Esophagus mucosa (tissue), 1 donor: ENCODE measurements at places on chromosomes 6 and 20.
A peak's percentile ranks its signal among the peaks of the same experiment; 100 is the strongest.

GRCh38 chr6:75850026-75850833 lies 101.2 kb downstream of the MYO6 start:
- no peak for ATAC-seq

DNA sequence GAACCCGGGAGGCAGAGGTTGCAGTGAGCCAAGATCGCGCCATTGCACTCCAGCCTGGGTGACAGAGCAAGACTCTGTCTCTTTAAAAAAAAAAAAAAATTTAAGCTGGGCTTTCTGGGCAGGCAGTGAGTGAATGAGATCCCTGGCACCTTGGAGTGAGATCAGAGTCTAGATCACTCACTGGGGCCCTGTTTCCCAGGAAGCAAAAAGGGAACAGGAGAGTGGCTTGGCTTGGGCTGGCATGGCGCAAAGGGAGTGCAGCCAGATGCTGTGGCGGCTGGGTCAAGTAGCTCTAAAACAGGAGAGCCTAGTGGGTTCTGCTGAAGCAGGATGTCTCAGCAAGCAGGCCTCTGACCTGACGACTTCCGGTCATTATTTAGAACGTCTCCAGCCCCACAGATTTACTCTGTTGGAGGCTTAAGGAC lies 10.4 kb downstream of the PLCG1 start:
- ATAC-seq, result no peak

GRCh38 chr6:115914098-115914497 lies 146.6 kb downstream of the FRK start:
- no peak for ATAC-seq

DNA sequence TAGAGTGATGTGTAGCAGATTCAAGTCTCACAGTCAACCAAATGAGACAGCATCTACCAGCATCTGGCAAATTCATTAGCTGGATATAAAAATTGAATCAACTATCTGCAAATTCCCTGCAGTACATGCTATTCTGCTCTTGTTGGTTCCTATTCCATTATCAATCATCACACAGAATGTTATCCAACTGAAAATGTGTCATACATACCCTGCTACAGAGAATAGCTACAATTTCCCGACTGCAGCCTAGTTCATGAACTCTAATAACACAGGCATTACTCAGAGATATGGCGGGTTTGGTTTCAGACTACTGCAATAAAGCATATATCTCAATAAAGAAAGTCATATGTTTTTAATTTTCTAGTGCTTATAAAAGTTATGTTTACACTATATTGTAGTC lies 78.4 kb downstream of the AHI1 start:
- no peak for ATAC-seq

GRCh38 chr6:163825033-163825432 lies 410.5 kb downstream of the QKI start:
- ATAC-seq, result peak; percentile 83

DNA sequence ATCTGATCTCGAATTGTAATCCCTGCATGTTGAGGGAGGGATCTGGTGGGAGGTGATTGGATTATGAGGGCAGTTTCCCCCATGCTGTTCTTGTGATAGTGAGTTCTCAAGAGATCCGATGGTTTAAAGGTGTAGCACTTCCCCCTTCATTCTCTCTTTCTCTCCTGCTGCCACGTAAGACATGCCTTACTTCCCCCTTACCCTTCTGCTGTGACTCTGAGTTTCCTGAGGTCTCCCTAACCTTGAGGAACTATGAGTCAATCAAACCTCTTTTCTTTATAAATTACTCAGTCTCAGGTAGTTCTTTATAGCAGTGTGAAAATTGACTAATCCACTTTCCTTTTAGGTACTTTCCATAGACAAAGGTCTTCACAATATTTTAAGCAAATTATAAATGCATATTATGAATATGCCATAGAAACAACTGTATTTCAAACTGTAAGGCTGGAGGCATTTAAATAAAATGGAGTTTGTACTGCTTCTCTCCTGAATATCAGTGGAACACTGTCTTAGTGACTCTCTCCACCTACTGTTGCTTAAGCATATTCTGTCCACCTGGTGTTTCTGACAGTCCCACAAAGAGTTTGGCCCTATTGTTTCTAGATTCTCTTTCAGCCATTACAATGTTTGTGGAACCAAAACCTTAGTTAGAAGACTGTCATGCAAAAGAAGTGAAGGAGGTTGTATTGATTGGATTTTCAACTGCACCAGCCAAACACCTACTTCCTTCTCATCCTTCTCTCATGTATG lies 24.3 kb upstream of the IL17A start:
- no peak for ATAC-seq

GRCh38 chr6:38713812-38714211 lies 1.3 kb upstream of the DNAH8 start:
- no peak for ATAC-seq

- no peak for ATAC-seq
Observed at GRCh38 chr6:71127374-71127773, 161.2 kb upstream of the OGFRL1 start.

- no peak for ATAC-seq
Observed at GRCh38 chr6:66210964-66211363, 503.9 kb upstream of the EYS start.

GRCh38 chr20:63635431-63636141 lies 8.7 kb upstream of the GMEB2 start:
- ATAC-seq, result peak; percentile 42

- ATAC-seq, result no peak
Observed at GRCh38 chr6:129843573-129843972, 17.5 kb downstream of the TMEM244 start.

DNA sequence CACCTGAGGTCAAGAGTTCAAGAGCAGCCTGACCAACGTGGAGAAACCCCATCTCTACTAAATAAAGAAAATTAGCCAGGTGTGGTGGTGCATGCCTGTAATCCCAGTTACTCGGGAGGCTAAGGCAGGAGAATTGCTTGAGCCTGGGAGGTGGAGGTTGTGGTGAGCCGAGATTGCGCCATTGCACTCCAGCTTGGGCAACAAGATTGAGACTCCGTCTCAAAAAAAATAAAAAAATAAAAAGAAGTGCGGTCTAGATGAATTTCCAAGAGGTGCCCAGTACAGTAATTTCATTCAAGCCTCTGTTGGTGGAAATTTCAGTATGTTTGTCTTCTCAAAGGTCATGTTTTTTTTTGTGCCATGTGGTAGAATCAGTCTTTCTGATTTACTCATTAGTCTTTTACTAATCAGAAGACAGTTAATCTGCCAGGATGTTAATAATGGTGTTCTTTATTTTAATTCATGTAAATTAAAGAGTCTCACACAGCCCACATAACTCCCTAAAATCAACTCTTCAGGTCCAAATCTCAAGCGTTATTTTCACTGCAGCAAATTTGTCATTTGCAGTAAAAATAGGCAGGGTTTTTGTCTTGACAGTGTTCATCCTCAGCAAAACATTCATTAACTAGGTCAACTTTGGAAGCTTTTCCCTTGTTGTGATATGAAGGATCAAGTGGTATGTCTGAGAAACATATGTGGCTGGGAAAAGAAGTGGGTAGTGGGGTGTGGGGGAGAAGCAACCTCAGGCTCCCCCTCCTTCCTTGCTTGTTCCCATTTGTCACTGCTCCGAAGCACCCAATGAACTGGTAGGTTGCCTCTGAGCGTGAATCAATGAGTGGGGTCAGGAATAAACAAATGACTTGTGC lies 13.3 kb downstream of the TP53INP2 start:
- no peak for ATAC-seq

DNA sequence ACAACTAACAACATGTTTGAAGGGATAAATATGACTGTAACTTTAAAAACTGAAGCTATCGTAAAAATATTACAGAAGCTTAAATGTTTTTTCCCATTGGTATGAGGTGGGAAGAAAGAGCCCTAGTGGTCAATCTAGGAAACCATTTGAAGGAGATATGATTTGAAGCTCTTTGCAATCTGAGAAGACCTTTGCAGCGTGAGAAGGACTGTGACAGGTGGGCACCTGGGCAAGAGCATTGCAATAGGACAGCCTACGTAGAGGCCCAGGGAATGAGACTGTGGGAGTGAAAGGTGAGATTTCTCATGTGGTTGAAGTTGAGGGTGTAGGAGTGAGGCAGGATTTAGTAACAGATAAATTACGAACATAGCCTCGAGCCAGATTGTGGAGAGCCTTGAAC lies 108.0 kb upstream of the PDE7B start:
- ATAC-seq, result no peak

DNA sequence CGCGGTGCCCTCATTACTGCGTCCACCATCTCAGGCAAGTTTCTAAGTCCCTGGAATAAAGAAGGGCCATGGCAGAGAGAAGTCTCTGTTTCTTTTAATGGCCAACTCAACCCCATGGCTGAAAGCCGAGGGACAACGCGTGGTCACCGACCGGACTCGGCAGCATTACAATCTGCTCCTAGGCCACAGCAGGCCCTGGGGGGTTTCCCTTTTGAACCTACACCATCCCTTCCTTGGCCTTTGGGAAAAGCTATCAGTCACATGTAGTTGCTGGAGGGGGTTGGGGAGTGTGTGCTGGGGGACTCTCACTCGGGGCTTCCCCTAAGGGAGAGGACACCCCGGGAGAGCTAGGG lies 11.1 kb upstream of the FAM83C start:
- no peak for ATAC-seq

DNA sequence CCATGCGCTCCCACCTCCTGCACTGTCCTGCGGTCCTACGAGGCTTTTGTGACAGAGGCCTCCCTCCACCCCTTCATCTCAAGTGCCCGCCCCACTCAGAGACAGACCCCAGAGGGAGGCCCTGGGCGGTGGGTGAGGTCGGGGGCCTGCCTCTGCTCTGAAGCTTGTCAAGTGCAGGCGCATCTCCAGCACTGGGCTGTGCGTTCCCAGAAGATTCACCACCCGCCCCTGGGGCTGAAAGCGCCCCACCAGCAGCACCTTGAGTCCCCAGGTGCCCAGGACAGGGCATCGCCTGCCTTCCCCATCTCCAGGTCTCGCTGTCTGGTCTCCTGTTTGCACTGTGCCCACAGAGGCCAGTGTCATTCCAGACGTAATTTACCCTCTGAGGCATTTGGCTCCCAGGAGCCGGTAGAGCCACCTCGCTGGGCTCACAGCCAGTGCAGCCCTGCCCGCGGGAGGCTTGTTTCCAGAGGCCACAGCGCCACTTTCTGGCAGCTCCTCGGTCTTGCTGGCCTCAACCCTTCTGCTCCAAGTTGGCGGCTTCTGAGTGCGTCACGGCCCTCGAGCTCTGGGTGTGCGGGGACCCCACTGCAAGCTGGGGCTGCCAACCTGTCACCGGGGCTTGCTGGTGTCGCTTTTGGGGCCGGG lies 191.1 kb downstream of the TAF4 start:
- peak; percentile 81 for ATAC-seq

GRCh38 chr6:152984513-152984872 lies 1.7 kb upstream of the FBXO5 start:
- ATAC-seq, result no peak

- no peak for ATAC-seq
Observed at GRCh38 chr6:86331265-86331840, 606.0 kb upstream of the HTR1E start.

GRCh38 chr20:51067792-51068191 lies 44.9 kb upstream of the KCNG1 start:
- ATAC-seq, result no peak

DNA sequence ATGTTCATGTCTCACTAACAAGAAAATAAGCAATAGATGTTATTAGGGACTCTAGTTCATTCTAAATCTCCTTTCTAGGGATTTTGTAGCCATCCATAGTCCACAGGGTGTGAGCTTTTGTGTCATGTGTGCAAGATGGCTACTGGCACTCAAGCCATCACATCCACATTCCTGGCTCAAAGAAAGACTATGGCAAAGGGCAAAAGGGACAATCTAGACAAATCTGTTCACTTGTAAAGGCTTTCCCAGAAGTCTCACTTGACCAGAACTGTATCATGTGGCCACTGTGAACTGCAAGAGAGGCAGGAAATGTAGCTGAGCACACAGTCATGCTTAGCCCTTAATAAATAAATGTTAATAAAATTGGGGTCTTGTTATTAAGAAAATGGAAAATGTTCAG lies 212.6 kb upstream of the EXOC2 start:
- ATAC-seq, result no peak

DNA sequence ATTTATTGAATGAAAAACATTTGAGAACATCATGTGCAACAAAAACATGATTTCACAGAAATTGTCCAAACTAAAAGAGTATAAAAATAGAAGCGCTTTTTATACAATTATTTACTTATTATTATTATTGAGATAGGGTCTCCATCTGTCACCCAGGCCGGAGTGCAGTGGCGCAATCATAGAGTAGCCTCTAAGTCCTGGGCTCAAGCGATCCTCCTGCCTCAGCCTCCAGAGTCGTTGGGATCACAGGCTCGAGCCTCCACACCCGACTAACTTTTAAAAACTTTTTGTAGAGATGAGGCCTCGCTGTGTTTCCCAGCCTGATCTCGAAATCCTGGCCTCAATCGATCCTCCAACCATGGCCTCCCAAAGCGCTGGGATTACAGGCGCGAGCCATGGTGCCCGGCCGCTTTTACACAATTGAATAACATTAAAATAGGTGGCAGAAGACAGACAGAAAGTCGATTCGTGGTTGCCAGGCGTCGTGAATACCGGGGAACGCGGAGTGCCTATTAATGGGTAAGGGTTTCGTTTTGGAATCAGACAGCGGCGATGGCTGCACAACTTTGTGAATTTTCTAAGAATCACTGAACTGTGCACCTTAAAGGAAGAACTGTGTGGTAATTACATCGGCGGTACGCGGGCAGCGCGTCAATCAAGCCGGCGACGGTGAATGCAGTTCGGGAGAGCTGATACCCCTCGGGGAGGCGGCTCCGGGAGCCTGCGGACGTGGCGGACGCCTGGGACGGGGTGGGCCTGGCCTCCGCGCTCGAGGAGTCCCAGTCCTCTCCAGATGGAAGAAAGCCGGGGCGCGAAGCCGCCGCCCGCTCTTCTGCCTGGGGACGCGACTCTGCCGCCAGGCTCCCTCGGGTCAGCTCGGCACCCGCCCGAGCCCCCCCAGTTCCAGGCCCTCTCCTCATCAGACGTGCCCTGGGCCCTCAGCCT lies 807 bp downstream of the TBC1D20 start:
- peak; percentile 50 for ATAC-seq

- peak; percentile 8 for ATAC-seq
Observed at GRCh38 chr20:63441136-63442099, 31.0 kb downstream of the KCNQ2 start.

DNA sequence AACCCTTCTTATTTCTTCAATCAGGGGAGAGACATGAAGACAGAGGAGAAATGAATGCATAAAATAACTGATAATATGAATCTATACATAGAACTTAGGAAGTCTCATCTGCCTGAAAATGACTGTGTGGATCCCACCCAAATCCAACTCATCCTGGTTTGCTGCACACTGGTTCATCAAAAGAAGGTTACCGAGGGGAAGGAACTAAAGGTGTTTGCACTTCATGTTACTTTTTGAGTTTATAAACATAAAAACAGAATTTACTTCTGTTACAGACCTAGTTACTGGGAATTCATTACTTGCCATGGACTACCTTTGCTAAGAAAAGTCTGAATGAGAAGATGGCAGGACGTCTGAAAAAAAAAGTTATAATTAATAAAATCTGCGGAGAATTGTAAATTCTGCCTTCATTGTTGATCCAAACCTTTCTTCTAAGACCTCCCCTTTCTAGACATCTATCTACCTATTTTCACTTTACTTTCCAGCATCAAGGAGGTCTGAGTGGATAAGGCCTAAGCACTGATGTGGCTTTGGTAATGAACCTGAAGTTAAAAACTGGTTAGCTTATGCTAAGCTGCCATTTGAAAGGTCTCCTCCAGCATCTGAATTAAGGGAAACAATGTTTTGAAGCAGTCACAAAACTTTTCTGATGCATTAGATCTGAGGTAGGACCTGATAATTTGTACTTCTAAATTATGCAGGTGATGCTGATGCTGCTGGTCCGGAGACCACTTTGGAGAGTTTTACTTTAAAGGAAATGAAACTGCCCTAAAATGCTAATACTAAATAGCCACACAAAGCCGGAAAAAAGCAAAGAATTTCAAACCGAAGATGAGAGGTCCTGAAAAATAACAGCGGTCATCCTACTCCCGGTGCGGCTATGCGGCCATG lies 84.0 kb downstream of the HFE start:
- no peak for ATAC-seq

- no peak for ATAC-seq
Observed at GRCh38 chr6:117401799-117402198, 23.9 kb downstream of the ROS1 start.
